NCI-H1105 treated with DMSO at 0.1 percent for 48 hours (cell line): ENCODE measurements at places on chromosomes 6 and 20.

- no peak for DNase-seq
These were observed 644.8 kb downstream of the HACE1 start for GRCh38 chr6:104214901-104215300.

- no peak for DNase-seq
These were observed 40.2 kb upstream of the DACT2 start for GRCh38 chr6:168359794-168360193.

DNA sequence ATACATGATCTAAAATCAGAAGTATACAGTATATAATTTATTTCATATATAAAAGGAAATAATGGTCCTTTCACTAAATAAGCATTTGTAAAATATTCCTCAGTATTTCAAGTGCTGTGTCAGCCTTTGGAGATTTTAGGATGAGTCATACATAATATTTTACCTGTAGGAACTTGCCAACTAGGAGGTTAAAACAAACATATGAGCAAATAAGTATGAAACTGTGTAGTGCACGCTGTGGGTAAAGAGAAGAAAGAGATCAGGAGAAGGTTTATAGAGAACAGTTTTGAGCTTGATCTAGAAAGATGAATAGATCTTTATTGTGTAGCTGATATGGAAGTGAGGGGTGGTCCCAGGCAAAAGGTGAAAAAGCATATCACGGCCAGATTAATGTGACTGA lies 169.9 kb upstream of the RNF217 start:
- DNase-seq = peak; percentile 69

- DNase-seq = peak; percentile 28
These were observed 148.3 kb upstream of the IMPG1 start for GRCh38 chr6:76220805-76221204.

DNA sequence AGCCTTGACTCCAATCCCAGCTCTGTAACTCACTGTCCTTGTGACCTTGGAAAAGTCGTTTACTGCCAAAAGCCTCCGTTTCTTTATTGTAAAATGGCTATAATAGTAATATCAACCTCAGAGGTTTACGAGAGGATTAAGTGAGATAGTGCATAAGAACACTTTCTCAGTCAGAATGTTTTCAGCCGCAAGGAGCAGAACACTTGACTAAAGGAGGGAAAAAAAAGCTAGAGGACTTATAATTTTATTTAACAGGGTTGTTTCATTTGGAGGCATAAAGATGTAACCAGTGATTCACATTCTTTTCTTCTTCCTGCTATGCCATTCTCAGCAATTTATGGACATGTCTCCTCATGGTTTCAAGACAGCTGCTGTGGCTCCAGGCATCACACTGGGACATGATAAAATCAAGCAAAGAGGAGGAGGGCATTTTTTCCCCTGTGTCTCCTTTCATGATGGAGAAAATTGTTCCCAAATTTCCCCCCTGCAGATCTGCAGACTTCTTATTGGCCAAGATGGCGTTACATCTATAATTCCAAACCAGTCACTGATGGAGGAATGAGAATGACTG lies 143.0 kb upstream of the PTPN1 start:
- DNase-seq = no peak

DNA sequence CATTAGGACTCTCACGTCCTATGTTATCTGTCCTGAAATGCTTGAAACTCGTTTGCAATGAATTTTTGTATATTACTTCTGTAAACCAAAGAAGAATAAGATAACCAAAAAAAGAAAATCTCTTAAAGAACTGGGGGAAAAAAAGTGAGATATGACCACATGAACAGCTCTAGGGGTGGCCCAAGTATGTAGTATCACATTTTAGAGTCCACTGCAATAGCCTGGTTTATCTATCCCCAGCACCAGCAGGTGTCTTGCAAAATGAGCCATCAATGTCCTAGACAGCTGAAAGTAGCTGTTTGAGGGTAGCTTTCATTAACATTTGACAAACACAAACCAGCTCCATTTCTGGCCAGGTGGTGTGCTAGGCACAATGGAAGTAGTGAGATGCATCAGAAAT lies 102.8 kb downstream of the PXDC1 start:
- DNase-seq = no peak

DNA sequence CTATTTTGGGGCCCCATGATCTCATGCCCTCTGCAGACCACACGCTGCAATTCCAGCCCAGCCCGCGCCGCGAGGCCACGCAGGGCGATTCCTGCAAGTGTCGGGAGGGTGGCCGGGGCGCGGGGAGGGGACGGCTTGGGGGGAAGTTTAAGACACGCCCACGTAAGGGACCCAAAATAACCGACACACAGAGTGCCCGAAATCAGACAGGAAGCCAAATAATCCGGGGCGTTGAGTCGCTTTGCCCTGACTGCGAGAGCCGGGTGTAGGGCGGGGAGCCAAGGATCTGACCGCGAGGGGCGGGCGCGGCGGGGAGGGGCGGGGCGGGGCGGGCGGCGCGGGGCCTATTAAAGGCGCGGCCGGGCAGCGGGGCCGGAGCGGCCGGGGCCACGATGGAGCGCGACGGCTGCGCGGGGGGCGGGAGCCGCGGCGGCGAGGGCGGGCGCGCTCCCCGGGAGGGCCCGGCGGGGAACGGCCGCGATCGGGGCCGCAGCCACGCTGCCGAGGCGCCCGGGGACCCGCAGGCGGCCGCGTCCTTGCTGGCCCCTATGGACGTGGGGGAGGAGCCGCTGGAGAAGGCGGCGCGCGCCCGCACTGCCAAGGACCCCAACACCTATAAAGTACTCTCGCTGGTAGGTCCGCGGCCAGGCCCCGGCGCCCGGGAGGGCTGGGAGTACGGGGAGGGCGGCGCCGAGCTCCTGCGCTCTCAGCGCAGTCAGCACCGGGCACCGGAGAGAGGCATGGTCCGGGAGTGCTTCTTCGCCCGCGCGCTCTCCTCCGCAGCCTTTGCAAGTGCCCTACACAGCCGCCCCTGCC lies at the start of gene ENPP1:
TSS of gene ENPP1 (plus strand) at position 377 of the 816 bp plus-strand sequence. CDS start at position 393, 16 bp downstream.
- DNase-seq = peak; percentile 53

- no peak for DNase-seq
These were observed 307.1 kb upstream of the PLN start for GRCh38 chr6:118240878-118241528.

DNA sequence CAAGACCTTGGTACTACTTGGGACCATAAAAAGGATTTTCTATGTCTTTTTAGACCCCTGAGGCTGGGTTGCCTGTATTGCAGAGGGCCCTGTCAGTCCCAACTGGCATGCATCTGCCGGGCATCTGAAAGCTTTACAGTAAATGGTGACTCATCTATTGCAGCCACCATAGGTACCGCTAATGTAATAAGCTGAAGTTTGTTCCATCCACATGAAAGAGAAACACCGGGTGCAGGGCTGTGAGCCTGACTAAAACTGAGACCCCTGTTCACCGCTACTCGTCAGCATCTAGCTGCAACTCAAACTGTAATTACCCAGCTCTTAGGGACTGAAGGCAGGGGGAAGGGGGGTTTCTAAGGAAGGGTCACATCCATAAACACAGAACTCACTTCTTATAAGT lies 49.5 kb downstream of the TRERF1 start:
- no peak for DNase-seq

GRCh38 chr6:169619650-169620049 lies 82.2 kb downstream of the WDR27 start:
- no peak for DNase-seq

DNA sequence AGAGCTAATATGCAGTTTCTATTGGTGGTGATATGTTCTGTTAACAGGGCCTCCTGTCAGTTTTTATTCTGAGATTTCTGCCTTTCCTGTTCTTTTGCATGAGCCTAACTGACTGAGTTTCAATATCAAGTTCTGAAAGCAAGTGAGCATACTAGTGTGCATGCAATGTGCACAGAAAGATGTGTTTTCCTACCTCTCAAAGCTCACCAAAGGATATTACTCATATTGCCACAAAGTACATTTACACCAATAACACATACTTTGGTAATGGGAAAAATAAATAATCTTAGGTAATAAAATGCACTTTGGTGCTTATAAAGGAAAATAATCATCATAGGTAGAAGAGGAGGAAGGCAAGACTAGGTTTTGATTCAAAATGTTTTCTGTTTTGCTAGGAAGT lies 195.0 kb downstream of the KHDC1L start:
- no peak for DNase-seq

DNA sequence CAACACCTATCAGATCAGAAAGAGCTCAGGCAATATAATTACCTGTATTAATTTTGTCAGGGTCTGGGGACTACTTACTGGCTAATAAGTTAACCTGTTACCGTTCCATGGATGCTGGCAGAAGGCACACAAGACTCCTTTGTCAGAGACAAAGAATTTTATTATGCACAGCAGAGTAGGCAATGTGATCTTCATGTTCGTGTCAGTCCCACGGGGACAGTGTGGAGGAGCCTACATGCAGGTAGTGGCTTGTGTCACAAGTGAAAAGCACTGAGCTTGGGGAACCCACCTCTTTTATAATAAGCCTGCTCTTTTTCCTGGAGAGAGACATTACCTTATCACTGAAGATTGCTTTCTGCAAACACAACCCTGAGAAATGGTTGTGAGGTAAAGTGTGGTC lies 96.9 kb downstream of the CD164 start:
- no peak for DNase-seq

DNA sequence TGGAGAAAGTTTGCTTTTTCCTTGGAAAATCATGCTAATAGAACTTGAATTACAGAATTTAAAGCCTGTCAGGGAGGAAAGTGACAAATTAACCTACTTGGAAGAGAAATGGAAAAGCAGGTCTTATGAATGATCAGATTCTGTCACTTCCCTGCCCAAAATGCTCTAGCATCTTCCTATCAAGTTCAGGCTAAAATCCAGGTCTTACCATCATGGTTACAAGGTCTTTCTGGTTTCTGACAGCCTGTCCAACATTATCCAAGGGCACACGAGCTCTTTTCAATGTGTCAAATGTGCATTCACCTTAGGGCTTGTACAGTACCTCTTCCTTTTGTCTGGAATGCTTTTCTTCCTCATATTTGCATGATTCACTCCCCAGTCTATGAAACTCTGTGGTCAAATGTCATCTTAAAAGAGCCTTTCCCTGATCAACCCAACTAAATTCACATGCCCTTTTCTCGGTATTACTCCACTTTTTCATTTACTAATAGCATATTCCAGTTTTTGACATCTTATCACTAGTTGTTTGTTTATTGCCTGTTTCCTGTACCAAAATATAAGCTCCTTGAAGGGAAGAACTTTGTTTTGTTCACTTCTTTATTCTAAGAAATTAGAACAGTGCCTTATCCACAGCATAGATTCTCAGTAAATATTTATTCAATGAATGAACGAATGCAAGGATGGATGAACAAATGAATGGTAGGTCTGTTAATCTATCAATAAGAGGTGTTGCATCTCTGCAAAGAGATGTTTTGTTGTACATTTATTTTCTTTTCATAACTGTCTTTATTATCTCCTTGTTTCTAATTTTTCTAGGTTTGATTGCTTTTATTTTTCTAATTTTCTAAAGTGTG lies 139.5 kb downstream of the BCAS1 start:
- DNase-seq = no peak

DNA sequence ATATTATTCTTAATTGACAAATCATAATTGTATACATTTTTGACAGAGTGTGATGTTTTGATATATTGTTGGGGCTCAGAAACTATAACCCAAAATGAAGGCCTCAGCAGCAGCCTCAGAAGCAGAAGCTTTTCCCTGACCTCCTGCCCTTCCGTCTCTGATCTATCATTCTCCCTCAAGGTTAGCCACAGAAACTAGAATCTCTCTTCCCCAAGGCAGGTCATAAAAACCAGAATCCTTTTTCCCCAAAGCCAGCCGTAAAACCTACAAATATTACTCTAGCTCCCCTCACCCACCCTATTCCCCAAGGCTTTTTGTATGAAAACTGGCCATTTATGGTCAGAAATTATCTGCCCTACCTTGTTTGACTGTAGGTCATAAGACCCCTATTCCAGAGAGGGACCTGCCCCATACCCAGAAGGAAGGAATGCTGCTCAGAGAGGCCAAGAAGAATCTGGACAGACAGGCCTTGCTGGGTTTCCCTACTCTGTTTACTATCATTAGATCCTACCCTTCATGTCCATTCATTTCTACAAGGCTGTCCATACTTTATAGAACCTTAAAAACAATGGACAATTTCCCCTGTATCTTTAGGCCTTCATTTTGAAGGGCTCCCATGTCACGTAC lies 14.5 kb downstream of the OR2B2 start:
- DNase-seq = no peak

DNA sequence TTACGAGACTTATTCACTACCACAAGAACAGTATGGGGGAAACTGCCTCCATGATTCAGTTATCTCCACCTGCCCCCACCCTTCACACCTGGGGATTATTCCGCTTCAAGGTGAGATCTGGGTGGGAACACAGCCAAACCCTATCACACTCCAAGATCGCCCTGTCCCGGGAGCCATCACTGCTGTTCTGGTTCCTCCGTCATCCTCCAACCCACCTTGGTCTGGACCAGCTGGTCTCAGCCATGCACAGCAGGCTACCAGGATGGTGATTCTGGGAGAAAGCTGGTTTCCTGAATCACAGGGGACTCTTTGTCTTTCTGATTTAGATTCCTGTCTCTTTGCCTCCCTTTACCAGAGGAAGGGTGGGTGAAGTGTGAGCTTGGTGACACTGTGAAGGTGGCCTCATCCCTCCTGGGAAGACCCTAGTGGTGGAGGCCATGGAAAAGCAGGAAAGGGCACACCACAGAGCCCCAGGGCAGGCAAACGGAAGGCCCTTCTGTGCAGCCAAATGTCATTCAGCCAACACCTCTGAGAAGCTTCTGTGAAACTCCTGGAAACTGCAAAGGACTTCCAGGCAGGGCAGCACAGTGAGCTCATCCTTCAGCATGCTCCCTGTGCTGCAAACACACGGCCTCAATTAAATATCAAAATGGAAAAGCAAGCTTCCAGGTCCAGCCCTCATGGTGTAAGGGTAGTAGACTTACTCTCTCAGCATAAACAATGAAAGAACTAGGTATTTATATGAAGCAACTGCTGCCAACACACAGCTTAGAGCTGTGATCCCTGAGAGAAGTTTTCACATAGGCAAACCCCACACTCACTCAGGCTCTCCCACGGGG lies 169.8 kb downstream of the ANKRD60 start:
- no peak for DNase-seq

GRCh38 chr20:44465001-44465560 lies 10.6 kb upstream of the TTPAL start:
- DNase-seq = peak; percentile 15

- no peak for DNase-seq
These were observed 74.7 kb downstream of the ZHX3 start for GRCh38 chr20:41242807-41243206.
